RCC 7860 (cell line): ENCODE measurements at places on chromosomes 3 and 15.

GRCh38 chr3:105722943-105723556 is 145.8 kb downstream of the CBLB start:
- DNase-seq: no peak

- no peak for DNase-seq
Measured at GRCh38 chr15:22262613-22263020, 182.3 kb downstream of the OR4M2 start.

- no peak for DNase-seq
Measured at GRCh38 chr15:61404567-61404966, 175.5 kb upstream of the RORA start.

DNA sequence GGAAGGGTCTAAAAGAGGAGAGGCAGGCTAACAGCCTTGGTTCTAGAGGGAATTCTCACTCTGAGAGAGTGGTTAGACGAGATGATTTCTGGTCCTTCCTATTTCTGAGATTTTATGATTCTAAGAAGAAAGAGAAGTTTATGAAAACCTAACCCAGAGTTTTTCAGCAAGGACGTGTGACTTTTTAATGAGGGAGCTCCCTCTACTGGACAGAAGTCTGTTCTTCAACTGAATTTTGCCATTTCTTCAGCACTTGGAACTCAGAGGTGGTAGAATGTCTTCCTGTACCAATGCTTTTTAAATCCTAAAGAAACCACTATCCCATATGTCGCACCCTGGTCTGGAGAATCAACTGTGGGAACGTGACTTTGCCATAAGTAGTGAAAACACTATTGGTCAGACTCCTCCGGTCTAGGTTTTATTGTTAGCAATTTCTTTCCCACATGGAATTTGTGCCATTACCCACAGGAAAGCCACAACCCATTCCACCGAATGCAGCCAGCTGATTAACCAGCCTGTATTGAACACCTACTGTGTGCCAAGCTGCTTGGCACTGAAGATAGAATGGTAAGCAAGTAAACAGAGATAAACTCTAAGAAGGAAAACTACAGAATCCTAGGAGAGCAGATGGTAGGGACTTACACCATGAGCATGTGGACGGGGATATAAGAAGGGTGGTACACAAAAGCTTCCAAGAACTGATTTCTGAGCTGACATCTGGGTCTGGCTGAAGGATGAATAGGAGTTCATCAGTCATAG is 199.5 kb upstream of the LMCD1 start:
- peak; percentile 15 for DNase-seq

DNA sequence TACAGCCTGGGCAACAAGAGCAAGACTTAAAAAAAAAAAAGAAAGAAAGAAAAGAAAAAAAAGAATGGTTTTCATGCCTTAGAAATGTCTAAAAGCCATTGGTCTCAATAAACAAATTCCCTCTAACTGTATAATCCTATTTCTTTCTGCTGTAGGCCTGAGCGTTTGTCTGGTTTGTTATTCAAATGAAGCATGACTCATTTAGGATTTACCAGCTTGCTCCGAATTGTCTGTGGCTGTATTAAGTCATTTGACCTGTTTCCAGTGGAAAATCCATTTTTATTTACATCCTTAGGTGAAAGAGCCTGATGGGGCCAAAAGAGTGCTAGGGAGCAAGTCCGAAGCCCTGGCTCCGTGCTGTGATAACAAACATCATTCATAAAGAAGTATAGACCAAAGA is 73.8 kb downstream of the BDH1 start:
- no peak for DNase-seq

DNA sequence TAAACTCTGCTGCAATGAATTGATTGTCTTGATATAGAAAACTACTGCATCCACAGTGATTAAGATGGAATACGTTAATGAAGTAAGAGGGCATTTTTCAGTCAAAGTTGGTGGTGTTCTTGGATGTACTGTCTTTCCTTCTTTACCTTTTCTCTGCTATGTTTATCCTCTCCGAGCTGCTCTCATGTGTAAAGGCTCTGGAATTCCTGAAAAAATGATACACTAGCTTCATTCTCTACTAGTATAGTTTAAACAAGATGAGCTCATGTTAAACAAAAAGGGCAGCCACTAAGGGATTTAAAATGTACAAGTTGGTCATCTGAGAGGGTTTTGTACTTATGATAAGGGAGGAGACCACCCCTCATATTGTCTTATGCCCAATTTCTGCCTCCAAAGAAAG is 504.6 kb upstream of the NECTIN3 start:
- DNase-seq: no peak

DNA sequence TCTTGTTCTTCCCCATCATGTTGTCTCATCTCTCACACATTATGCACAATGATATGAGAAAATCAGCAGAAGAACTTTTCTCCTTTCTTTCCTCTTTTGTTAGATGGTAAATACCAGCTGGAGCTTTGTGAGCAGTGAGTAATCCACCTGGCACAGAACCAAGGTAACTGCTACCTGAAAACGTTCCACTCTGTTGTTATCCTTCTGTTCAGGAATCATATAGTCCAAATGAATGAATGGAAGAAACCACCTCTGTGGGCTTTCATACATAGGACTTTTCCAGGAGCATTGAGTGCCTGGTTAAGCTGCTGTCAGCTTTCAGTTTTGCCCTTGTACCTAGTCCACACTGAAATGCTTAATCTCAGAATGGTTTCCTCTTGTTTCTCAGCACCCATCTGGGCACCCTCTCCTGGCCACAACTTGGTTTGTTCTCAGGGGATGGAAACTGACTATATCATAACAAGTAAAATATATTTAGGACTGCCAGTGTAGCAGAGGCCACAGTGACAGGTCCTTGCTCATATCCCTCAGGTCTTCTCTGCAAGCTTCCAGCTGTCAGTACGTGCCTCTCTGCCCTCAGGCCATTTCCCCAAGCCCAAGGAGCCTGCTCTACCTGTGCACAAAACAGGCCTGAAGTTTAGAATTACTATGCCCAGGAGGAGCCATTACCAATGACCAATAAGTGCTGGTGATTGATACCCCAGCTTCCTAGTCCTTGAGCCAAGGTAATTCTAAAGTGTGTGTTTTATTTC is 23.5 kb upstream of the SLC4A7 start:
- no peak for DNase-seq

GRCh38 chr3:117306299-117306698 is 596.7 kb downstream of the TUSC7 start:
- no peak for DNase-seq

GRCh38 chr3:41630708-41631107 is 331.2 kb downstream of the ULK4 start:
- DNase-seq: no peak

- DNase-seq: no peak
Measured at GRCh38 chr3:9550999-9551398, 2.6 kb downstream of the LHFPL4 start.

- no peak for DNase-seq
Measured at GRCh38 chr3:122727766-122728165, 47.1 kb downstream of the PARP14 start.

- DNase-seq: no peak
Measured at GRCh38 chr3:184277366-184277765, 1.5 kb downstream of the ECE2 start.

DNA sequence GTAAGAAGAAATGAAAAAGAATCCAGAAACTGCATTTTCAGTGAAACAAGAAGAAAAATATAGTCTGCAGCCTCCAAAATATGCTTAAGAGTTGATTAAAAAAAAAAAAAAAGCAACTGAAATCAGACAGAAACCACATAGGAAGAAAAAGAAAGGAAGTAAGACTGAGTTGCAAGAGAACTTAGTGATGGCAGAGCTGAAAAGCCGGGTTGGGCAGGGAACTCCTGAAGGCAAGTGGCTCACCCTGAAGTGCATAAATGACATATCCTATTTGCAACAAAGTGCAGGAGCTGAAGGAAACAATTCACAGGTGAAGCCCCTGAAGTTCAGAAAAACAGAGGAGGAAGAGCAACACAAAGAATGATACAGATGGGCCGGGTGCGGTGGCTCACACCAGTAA is 108.8 kb upstream of the SLC25A36 start:
- DNase-seq: no peak

DNA sequence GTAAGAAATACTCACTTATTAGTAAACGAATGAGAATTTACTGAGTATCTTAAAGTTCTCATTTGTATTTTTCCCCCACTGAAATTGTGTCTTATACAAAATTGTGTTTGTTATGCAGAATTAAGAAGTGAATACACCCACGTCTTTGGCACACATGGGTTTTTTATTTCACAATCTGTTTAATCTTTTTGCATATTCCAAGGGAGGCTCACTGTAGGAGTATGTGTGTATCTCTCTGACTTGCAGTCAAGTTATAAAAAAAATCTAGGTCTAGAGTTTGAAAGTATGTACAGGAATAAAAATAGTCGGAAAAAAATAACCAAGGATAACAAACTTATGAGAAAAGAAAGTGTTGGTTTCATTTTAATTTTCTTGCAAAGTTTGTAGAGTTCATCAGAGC is 255.2 kb downstream of the PDCD6IP start:
- no peak for DNase-seq

GRCh38 chr15:57130956-57131355 is 212.5 kb downstream of the TCF12 start:
- DNase-seq: no peak

DNA sequence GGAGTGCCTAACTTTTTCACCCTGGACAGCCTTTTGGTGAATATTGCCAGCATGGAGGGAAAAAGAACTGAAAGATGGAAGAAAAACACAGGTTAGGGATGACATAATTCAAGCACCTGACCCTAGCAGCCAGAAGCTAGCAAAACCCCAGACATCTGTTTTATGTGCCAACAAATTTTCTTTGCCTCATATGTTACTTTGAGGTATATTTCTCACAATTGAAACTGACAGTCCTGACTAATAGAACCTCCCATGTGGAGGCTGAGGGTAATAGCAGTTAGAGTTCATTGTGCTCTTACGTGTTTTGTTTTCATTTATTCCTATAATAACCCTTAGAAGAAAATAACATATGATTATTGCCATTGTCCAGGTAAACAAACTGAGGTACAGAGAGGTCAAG is 71.5 kb upstream of the SLC25A26 start:
- no peak for DNase-seq

DNA sequence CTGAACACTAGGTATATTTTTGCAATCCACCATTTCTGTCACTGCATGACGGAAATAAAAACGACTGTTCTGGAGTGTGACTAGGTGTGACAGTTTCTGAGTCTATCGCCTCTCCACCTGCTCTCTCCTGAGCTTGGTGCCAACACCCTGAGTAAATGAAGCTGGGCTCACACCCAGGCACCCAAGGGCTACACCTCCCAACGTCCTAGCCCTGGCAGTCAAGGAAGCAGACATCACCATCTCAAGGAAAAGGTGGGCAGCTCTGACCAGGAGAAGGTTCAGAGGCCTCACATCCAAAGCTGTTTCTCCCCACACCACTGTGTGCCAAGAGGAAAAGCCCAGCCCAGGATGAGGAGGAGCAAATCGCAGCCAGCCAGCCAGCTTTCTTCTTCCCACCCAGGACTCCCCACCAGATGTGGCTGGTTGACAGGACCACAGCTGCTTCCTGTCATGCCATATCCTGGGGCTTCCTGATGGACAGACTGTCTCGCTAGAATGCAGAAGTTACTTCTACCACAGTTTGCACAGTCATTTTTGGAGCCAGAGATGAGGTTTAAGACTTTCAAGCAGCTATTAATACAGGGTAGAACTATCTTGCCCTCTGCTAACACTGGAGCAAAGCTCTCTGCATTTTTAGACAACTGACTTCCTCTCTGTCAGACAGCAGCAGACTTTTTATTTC is 3.3 kb downstream of the SCAMP2 start:
- no peak for DNase-seq

DNA sequence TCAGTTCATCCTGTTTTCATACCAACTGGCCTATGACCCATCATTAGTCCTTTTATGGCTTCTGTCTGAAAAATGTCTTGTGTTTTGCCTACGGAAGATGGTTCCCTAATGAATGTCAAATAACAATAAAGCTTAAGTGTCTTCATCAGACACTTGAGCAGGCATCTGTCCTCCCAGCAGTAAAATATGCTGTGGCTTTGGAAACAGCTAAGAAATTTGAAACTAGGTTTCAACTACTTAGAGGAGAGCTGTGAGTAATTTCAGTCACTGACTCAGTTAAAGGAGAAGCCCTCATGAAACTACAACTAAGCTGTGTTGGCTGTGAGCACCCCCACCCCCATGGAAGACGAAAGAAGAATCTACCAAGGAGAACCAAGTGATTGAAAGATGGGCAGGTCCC is 409.4 kb upstream of the PPP2R3A start:
- no peak for DNase-seq

DNA sequence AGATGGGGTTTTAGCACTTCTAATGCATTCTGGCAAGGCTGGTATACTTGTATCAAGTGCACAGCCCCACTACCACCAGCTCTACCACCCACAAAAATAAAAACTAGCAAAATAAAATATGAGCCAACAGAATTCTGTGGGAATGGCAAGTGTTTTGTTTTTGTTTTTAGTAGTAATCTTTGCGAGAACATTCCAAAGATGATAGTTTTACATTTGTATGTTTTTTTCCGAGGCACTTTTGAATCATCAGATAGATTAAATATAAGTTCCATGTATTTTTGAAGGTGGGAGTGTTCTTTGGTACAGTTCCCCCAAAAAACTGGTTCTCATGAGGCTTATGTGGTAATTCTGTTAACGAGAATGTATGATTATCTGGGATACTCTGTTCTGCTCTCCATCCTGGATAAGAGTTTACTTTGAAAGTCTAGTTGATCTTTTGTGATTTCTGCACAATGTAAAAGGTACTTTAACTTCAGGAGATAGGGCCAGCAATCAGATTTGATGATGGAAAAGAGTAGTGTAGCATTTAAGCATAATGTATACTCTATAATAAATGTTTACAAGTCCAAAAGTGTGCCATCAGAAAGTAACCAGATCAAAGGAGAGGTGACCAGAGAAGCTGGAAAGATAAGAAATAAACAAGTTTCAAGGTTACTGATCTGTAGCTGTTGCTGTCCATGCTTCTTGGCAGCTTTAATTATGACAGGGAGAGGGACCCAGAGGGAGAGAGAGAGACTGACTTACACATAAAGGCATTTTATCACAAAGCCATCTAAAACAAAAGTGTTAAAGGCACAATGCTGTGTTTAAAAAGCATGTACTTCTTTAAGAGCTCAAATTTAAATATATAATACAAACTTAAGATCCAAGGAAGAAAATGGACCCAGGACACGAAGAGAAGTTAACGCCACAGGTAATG is 130.9 kb downstream of the PGPEP1L start:
- DNase-seq: no peak

- no peak for DNase-seq
Measured at GRCh38 chr3:130539005-130539404, 22.0 kb downstream of the COL6A6 start.

GRCh38 chr3:20250786-20251185 is 64.8 kb upstream of the SGO1 start:
- no peak for DNase-seq

GRCh38 chr3:134161898-134162615 is 88.6 kb downstream of the RYK start:
- DNase-seq: no peak

GRCh38 chr15:100778831-100779288 is 100.8 kb upstream of the ALDH1A3 start:
- no peak for DNase-seq

DNA sequence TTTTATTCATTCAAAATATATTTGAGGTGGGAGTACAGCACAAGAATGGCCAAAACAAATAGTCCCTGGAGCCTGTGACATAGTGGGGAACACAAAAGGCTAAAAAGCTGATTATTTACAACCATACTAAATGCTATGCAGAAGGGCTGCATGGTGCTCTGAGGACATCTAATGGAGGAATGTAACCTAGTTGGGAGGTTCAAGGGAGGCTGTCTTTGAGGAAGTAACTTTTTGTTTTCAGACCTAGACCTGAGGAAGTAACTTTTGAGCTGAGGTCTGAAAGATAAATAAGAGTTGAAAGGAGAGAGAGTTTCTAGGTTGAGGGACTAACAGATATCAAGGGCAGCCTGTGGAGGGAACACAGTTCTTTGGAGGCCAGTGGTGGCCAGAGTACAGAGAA is 34.8 kb upstream of the RASA2 start:
- peak; percentile 42 for DNase-seq
